ENCODE measurements at places on chromosomes 2 and 18.
A peak's percentile ranks its signal among the peaks of the same experiment; 100 is the strongest.

GRCh38 chr2:138267161-138267901, 234.2 kb upstream of the SPOPL start:
- peak; percentile 84 for DNase-seq

- DNase-seq: no peak
Observed at GRCh38 chr18:2797951-2798350, 48.9 kb upstream of the EMILIN2 start.

DNA sequence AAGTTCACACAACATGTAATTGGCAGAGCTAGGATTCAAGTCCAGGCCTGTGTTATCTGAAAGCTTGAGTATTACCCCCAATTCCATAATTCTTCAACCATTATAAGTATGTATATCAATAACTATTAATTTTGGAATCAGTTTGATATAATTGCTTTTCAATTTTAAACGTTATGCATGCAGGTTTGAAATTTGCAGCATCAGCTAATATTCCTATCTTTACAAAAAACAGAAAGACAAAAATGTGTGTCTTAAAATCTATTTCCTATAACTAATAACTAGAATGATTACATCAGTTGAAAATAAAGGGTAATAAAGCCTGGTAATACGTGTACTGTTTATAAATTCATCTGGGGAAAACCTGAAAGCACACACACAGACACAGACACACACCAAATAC, 543.3 kb upstream of the PKDCC start:
- no peak for DNase-seq

GRCh38 chr2:230693411-230693810, 19.2 kb upstream of the CAB39 start:
- no peak for DNase-seq

GRCh38 chr18:6057604-6058003, 162.3 kb upstream of the TMEM200C start:
- DNase-seq: no peak

- DNase-seq: no peak
Observed at GRCh38 chr2:158221063-158222020, 119.7 kb downstream of the UPP2 start.

- no peak for DNase-seq
Observed at GRCh38 chr2:7740114-7740513, 822.9 kb downstream of the RNF144A start.

GRCh38 chr2:108377815-108378630, at the start of gene SULT1C4:
Gene SULT1C4, plus strand, starts transcription at chr2:108377954. Its CDS starts 384 bp downstream, at chr2:108378338.
- no peak for DNase-seq

DNA sequence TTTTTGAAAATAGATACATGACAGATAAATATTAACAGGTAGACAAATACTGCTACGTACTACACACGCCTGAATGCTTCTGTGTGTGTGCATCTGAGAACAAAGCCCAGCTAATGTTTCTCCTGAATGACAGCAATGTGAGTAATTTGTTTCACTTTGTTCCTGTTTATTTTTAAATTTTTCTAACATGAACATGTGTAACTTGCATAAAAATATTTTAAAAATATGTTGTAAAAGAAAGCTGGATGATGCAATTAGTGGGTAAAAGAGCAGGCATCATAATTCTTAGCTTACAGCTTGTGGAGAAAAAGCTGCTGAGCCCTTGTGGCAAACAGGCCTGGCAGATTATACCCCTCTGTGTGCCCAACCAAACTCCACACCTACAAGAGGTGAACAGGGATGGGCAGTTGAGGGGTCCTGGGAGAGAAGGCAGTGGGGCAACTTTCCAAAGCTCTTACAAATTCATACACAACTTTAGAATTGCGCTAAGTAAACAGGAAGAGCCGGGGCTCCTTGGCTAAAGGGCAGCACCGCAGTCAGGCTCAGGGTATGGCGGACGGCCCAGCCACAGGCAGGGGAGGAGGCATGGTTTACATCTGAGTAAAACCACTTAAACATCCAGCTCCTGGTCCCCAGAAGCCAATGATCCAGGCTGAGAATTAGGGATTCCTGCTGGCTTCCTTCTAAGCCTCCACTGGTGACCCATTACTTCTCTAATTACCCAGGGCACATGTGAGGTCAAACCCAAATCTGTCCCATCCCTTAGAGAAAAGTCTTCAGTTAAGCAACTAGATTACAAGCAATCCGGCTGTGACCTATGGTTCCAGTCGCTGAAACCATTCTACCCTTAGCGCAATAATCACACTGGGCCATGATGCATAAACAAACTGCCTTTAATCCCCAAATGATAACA, 14.0 kb downstream of the PXDN start:
- peak; percentile 91 for DNase-seq

- no peak for DNase-seq
Observed at GRCh38 chr18:55105873-55106272, 146.6 kb upstream of the CCDC68 start.

DNA sequence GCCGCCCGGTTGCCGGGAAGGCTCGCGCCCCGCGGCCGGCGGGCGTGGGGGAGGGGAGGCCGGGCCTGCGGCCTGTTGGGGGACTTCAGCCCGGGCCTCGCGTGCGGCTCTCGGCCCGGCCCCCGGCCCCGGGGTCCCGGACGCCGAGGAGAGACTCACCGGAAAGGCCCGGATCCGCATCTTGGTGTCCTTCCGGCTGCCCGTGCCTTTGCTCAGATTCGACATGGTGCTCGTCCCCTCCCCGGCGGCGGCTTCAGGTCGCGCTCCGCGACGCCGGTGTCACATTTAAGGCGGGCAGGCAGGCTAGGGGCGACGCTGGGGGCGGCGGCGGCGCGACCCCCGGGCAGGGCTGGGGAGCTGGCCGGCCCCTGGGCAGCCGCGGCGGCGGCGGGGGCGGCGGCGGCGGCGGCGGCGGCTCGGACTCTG, 365 bp downstream of the CUL3 start:
- no peak for DNase-seq

- DNase-seq: no peak
Observed at GRCh38 chr2:98489486-98489885, 44.8 kb downstream of the INPP4A start.

DNA sequence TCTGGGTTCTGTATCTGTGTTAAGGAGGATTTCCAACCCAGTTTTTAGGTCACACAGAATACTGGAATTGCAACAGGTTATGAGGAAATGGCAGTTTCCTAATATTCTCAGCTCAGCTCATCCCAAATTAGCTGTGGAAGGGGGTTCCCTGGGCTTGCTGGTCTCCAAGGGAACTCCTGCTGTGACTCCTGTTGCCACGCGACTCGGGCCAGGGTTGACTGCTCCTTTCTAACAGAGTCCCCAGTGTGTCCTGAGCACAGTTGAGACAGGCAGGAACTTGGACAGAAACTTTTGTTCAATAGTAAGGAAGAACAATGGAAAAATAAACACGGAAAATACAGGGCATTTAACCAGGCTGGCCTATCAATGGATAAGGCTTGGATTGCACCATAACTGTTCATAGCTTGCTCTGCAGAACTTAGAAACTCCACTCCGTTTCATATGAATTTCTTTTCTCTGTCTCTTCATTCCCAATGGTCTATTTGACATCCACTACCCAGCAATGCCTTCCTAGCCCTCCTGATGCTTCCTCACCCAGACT, 3.8 kb upstream of the ROCK2 start:
- no peak for DNase-seq

DNA sequence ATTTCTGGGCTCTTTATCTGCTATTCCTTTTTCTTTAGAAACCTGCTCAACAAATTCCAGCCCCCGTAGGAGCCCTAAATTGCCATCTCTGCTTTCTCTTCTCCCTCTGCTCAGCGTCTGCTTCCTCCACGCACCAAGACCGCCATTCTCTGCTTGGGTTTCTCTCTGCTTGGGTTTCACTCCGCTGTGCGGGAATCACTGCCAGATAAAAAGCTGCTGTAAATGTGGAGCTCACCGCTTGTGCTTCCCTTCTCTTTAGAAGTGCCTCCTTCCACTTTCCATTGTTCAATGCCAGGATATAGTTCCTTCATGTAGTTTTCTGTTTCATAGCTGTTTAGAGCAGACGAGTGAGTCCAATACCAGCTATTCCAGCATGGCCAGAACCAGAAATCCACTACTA, 45.9 kb downstream of the TMEM237 start:
- peak; percentile 37 for DNase-seq

- DNase-seq: peak; percentile 24
Observed at GRCh38 chr2:152284398-152284797, 50.6 kb upstream of the FMNL2 start.

GRCh38 chr2:203584784-203585183, 49.7 kb upstream of the RAPH1 start:
- DNase-seq: no peak

GRCh38 chr2:8022908-8023640, 658.8 kb upstream of the ID2 start:
- no peak for DNase-seq

- DNase-seq: no peak
Observed at GRCh38 chr2:155250800-155251199, 552.3 kb downstream of the KCNJ3 start.

DNA sequence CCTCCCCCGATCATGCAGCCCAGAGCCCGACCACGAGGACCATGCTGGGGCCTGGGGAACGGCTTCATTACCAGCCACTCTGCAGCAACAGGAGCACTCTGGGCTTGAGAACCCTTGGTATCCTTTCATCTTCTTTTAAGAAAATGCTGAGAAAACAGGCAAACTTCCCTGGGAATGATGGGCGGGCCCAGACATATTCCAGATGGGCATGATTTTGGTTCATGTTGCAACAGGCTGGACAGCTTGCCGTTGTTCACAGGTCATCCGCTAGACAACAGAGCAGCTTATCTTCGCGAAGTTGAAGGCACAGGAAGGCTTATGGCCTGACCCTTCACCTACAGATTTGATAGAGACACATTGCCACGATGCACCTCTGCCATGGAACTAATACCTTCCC, 121.0 kb downstream of the KLHL29 start:
- DNase-seq: peak; percentile 66

DNA sequence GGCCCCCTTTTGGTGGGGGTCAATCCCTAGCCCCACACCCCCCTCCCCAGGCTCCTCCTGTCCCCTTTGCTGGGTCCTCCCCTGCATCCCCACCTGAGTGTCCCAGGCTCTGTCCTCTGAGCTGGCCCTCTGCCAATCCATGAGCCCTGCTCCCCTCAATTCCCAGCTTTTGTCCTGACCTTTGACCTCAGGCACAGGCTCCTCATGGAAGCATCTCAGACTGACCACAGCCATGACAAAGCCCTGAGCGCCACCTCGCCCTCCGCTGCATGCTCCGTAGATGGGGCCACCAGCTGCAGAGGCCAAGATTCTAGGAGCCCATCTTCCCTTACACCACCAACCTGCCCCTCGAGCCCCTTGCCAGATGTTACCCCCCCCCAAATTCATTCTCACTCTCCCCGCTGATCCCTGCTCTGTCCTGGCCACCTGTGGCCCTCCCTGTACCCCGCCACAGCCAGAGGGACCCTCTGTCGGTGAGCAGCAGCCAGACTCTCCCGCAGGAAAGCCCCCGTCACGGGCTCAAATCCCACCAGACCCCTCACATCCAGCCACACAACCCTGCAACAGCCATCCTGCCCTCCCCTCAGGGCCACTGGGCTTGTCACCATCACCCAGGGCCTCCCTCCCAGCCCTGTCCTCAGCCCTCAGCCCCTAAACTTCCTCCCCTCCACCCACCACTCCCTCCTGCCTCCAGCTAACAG, 206.0 kb downstream of the MGAT5 start:
- DNase-seq: no peak

GRCh38 chr2:227539465-227539956, 59.2 kb upstream of the SCYGR2 start:
- no peak for DNase-seq

DNA sequence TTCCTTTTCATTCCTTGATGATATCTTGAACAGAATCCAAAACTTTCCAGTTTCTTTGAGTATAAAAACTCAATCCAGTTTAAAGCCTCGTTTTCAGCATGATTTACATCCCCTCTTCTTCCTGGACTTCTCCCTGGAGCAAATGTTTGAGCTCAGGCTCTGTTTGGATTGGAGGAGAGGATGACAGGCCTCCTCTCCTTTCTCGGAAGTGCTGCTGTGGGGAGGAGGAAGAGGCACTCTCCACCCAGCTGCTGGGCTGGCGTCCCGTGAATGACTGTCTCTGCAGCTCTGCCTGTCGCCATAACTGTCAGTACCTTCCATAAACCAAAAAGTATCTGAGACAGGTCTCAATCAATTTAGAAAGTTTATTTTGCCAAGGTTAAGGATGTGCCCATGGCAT, 238.2 kb upstream of the AGAP1 start:
- DNase-seq: no peak

DNA sequence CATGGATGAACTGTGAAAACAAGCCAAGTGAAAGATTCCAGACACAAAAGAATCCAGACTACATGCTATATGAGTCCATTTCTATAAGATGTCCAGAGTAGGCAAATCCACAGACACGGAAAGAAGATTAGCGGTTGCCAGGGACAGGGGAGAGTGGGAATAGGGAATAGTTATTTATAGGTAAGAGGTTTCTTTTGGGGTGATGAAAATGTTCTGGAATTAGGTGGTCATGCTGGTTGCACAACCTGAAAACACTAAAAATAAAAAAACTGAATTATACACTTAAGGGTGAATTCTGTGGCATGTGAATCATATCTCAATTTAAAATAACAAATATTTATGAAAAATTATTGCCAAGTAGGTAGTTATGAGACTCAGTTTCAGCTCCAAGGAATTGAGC, 168.4 kb downstream of the LTBP1 start:
- no peak for DNase-seq

DNA sequence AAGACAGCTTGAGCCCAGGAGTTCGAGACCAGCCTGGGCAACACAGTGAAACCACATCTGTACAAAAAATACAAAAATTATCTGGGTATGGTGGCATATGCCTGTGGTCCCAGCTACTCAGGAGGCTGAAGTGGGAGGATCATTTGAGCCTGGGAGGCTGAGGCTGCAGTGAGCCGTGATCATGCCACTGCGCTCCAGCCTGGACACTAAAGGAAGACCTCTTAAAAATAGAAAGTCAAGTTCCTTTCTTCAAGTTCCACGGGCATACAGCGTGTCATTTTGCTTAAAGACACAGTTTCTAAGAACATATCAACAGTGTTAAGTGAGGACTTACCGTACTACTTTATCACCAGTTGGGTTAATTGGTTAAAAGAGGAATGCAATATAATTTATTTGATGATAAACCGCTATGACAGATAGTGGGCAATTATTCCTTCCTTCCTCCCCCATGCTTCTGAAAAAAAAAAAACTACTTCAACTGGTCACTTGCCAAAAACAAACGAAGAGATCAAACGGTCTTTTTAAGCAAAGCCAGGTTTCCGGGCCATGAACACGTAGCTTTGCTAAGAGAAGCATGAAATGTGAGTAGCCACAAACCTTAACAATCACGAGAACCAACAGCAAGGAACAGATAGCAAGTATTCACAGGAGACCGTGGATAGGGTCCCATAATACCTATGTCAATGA, 21.4 kb downstream of the AP1S3 start:
- DNase-seq: no peak
